ENCODE measurements at places on chromosomes 1 and 21. TPM values are rescaled to one million over a fixed set of nuclear protein-coding genes. Genes with fewer than 3 reads are reported as not detected.

RSBN1 gene
- total RNA-seq: 20.9 TPM

DNA sequence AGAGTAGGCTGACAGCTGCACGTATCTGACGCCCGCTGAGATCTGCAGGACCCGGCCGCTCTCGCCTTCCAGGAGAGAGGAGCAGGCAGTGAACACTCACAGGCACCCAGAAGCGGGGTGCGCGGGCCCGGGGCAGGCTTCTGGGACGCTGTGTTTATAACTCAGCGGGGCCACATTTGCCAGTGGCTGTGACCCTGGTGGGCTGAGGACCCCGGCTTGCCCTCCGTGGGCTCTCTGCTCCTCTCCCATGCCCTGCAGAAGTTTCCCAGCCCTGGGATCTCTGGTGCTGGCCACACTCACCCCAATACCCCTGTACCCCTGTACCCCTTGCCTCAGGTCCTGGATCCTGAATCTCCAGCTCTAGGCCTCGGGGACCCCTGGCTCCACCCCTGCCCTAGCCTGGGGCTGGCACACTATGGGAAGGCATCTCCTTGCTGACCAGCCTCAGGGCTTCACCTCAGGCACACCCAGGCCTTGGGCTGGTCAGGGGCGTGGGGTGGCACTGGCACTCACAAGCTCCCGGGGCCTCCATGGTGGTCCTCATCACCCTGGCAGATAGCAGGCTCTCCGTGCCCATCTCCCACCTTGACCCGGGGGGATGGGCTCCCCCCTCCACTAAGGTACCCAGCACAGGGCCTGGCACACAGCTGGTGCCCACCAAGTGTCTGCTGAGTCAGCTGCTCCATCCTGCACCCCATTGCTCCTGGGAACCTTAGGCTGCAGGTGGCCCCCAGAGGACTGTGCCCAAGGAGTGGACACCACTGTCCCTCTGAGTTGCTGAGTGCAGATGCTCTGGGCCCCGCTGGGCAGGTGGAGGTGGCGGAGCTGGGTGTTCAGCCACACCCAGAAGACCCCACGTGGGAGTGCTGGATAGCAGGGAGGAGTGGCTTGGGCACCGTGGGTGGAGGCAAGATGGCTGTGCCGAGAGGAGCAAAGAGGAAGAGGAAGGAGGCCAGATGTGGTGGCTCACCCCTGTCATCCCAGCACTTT lies 32.4 kb downstream of the MORN1 start:
- peak overlapping the region; percentile 27 for H3K27ac ChIP-seq
- H3K36me3 ChIP-seq: peaks cover 6% of the 10 kb centered on the region
- ATAC-seq: no peak
- H3K27me3 ChIP-seq: no peaks in the 10 kb centered on the region
- H3K4me3 ChIP-seq: no peak overlapping the region

GJC2 gene
- total RNA-seq: 9.0 TPM

LAD1 gene
- 1.2 TPM for total RNA-seq

DNA sequence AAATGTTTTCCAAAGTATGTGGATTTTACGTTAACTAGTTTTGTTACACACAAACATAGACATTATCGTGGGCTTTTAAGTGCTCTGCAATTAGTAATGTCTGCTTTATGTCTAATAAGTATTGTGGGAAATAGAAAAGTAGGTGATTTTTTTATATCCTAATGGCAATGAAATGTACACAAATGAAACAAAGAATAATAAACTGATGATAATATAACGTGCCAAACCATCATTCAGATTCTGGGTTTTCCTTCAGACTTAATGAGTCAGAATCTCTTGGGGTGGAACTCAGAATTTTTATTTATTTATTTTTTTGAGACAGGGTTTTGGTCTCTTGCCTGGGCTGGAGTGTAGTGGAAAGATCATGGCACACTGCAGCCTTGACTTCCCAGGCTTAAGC lies 2.0 kb downstream of the TMEM183A start:
- no peak overlapping the region for H3K27ac ChIP-seq
- no peak overlapping the region for H3K4me3 ChIP-seq
- ATAC-seq: no peak
- H3K27me3 ChIP-seq: no peaks in the 10 kb centered on the region
- peaks cover 13% of the 10 kb centered on the region for H3K4me1 ChIP-seq

- H3K4me3 ChIP-seq: no peak overlapping the region
- peaks cover 5% of the 10 kb centered on the region for H3K4me1 ChIP-seq
- H3K36me3 ChIP-seq: no peaks in the 10 kb centered on the region
These were observed 24.1 kb downstream of the ABCG1 start for GRCh38 chr21:42243026-42243425.

OPTC gene
- not detected for total RNA-seq

- peaks cover 11% of the 10 kb centered on the region for H3K4me1 ChIP-seq
- H3K27me3 ChIP-seq: no peaks in the 10 kb centered on the region
- H3K36me3 ChIP-seq: no peaks in the 10 kb centered on the region
- H3K27ac ChIP-seq: peak overlapping the region; percentile 97
- peak; percentile 37 for ATAC-seq
These were observed 664 bp downstream of the BACE2 start for GRCh38 chr21:41168391-41169257.

DNA sequence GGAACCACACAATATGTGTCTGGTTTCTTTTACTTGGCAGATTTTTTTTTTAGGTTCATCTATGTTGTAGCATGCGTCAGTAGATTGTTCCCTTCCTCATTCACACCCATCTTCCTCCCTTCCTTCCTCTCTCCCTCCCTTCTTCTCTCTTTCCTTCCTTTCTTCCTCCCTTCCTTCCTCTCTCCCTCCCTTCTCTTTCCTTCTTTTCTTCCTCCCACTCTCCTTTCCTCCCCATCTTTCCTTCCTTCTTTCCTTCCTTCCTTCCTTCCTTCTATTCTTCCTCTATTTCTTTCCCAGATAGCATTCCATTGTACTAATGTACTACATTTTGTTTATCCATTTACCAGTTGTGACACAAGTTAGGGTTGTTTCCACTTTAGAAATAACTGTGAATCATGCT lies 218.0 kb downstream of the RGS7 start:
- H3K4me3 ChIP-seq: no peak overlapping the region
- ATAC-seq: no peak
- no peaks in the 10 kb centered on the region for H3K27me3 ChIP-seq
- H3K27ac ChIP-seq: no peak overlapping the region
- H3K36me3 ChIP-seq: no peaks in the 10 kb centered on the region
- H3K4me1 ChIP-seq: no peaks in the 10 kb centered on the region

DNA sequence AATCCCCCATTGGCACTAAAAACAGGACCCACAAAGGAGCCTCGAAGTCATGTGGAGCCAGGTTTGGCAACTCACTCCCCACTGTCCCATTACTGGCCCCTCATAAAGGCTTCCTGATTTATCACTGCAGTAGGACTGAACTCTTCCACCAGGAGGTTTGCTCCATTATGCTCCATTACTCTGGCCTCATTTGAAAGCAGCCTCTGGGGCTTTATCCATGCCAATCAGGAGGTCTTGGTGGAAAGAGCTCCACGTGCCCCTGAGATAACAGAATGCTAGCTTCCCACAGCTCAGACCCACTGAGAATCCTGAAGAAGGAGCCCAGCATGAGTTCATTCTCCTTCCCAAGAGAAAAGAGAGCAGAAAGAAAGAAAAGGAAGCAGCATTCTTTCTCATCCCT lies 76.4 kb downstream of the HIVEP3 start:
- no peaks in the 10 kb centered on the region for H3K36me3 ChIP-seq
- H3K4me1 ChIP-seq: no peaks in the 10 kb centered on the region
- ATAC-seq: no peak
- no peaks in the 10 kb centered on the region for H3K27me3 ChIP-seq
- H3K4me3 ChIP-seq: no peak overlapping the region

SPATA46 gene
- total RNA-seq: not detected

TRIM45 gene
- 5.1 TPM for total RNA-seq

DNA sequence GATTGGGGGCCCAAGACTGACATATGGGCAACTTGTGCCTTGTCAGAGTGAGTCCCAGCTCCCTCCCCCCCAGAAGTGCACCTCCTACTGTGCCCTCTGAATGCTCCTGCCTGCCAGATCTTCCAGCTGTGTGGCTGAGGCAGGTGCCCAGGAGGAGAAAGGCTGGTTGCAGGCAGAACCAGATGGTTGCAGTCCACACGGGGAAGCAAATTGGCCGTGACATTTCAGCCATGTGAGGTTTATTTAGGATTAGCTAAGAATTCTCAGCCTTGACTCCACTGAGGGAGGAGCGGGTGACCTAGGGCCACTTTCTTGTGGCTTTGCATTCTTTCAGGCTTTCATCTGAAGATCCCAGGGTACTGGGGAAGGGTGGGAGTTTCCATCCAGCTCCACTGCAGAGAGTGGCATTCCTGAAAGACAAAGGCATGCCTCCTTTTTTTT lies 33.8 kb downstream of the PEX14 start:
- H3K4me1 ChIP-seq: no peaks in the 10 kb centered on the region
- no peaks in the 10 kb centered on the region for H3K36me3 ChIP-seq
- H3K4me3 ChIP-seq: no peak overlapping the region
- no peak overlapping the region for H3K27ac ChIP-seq
- no peak for ATAC-seq

DNA sequence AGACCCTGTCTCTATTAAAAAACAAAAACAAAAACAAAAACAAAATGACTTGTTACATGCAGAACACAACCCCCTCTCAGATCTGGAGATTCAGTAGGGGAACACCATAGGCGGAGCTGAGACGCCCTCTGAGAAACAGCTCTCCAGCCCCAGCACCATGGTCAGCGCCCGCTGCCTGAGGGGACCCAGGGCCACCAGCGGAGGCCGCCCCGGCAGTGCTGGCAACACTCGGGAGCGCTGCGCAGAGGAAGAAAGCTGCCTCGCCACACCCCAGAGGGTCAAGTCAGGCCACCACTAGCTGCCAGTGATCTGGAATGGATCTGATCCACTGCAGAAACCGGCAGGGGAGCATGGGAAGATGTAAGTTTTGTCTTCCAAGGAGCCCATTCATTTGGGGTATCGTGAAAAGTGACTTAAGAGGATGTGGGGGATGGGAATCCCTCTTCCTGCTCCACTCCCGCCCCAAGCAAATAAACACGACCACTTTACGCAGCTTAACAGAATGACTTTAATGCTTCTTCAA lies 3.1 kb downstream of the ACTA1 start:
- peaks cover 97% of the 10 kb centered on the region for H3K27me3 ChIP-seq
- H3K36me3 ChIP-seq: no peaks in the 10 kb centered on the region
- no peak overlapping the region for H3K27ac ChIP-seq
- peak overlapping the region; percentile 32 for H3K4me3 ChIP-seq
- ATAC-seq: peak; percentile 33
- H3K4me1 ChIP-seq: peaks cover 46% of the 10 kb centered on the region

DNA sequence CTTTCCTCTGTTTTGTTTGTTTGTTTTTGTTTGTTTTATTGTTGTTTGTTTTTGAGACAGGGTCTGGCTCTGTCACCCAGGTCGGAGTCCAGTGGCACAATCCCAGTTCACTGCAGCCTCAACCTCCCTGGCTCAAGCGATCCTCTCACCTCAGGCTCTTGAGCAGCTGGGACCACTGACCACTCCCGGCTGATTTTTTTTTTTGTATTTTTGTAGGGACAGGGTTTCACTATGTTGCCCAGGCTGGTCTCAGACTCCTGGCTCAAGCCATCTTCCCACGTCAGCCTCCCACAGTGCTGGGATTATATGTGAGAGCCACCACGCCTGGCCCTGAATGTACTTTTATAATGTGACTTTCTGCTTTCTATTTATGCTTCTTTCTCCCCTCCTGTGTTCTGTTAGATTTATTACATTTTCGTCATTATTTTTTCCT lies 5.0 kb upstream of the CALML6 start:
- H3K36me3 ChIP-seq: no peaks in the 10 kb centered on the region
- peak overlapping the region; percentile 83 for H3K4me3 ChIP-seq
- H3K27ac ChIP-seq: peak overlapping the region; percentile 88
- no peaks in the 10 kb centered on the region for H3K27me3 ChIP-seq
- no peak for ATAC-seq

DNA sequence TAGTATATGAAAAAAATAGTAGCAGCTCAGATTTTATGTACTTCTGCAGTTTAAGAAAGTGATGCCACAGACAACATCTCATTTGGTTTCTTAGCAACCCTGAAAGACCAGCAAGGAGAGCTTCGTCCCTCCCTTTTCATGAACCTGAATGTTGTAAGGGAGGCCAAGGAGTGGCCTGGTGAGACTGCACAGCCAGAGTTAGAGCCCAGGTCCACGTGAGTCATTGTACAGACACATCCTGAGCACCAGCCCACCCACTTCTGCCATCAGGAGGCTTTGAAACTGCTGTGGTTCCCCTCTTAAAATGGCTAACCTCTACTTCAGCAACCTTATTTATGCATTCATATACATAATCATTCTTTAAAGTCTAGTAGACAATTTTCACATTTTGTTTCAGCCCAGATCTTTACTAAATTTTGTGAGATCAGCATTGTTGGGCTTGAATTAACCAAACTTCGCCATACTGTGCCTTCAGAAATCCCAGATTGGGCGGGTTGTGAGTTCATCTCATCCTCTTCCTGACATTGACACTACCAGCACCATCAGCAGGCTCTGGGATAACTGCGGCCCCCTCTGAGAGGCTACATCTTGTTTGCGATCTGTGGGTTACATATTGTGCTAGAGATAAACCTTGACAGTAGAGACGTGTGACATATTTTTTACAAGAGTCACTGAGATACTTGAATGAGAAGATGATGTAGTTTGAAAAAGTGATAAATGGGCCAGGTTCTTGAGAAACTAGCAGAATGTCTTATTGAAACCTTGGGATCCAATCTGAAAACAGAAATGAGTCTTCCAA lies 106.7 kb downstream of the CAMTA1 start:
- no peak for ATAC-seq
- peaks cover 2% of the 10 kb centered on the region for H3K4me1 ChIP-seq
- no peak overlapping the region for H3K27ac ChIP-seq
- no peaks in the 10 kb centered on the region for H3K27me3 ChIP-seq
- H3K36me3 ChIP-seq: no peaks in the 10 kb centered on the region

- no peak overlapping the region for H3K27ac ChIP-seq
- no peaks in the 10 kb centered on the region for H3K4me1 ChIP-seq
- no peaks in the 10 kb centered on the region for H3K36me3 ChIP-seq
- H3K27me3 ChIP-seq: no peaks in the 10 kb centered on the region
- H3K4me3 ChIP-seq: no peak overlapping the region
- no peak for ATAC-seq
These were observed 9.9 kb upstream of the DNTTIP2 start for GRCh38 chr1:93888900-93889299.

DNA sequence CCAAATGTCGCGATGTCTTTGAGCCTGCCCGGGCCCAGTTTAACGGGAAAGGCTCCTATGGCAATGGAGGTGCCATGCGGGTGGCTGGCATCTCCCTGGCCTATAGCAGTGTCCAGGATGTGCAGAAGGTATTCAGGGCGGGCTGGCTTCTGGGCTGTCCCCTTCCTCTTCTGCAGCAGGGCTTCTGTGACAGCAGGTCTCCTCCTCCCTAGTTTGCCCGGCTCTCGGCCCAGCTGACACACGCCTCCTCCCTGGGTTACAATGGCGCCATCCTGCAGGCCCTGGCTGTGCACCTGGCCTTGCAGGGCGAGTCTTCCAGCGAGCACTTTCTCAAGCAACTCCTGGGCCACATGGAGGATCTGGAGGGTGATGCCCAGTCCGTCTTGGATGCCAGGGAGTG lies 3.0 kb downstream of the ADPRS start:
- peaks cover 15% of the 10 kb centered on the region for H3K4me1 ChIP-seq
- no peak for ATAC-seq
- H3K4me3 ChIP-seq: no peak overlapping the region
- no peak overlapping the region for H3K27ac ChIP-seq
- peaks cover 6% of the 10 kb centered on the region for H3K27me3 ChIP-seq

C4BPB gene
- total RNA-seq: not detected
